ENCODE measurements at places on chromosomes 5 and 9.

DNA sequence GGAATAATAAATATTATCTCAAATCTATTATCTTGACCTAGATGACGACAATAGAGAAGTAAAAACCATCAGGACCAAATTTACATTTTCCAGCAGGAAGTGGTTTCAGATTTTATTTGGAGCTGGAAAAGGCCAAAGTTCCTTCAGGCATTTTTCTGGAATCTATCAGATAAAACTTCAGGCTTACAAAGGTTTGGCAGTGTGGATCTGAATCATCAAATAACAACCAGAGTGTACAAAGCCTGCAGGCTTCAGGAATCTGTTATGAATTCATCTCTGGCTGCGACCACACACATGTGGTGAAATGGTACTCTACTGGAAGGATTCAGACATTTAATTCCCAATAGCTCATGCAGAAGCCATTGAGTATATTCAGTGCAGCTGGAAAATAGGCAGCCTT, 726.4 kb upstream of the GRAMD2B start:
- DNase-seq, result no peak

GRCh38 chr9:112002847-112003457, 106.3 kb downstream of the UGCG start:
- no peak for DNase-seq

DNA sequence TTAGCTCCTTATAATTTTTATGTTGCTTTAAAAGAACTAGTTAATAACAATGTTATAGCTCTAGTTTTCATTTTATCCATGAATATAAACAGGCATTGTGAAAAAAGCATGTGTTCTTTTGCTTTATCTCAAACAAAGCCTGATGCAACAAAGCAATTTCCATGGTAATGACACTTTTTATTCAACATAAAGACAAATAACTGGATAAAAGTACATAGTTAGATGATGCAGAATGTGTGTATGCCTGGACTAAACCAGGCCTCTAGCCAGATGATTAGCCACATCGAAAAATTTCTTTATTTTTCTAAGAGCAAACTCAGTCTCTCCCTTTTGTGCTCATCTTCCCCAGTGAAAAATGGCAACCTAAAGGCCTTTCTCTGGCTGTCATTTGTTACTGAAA, 125.6 kb upstream of the TARS1 start:
- no peak for DNase-seq

DNA sequence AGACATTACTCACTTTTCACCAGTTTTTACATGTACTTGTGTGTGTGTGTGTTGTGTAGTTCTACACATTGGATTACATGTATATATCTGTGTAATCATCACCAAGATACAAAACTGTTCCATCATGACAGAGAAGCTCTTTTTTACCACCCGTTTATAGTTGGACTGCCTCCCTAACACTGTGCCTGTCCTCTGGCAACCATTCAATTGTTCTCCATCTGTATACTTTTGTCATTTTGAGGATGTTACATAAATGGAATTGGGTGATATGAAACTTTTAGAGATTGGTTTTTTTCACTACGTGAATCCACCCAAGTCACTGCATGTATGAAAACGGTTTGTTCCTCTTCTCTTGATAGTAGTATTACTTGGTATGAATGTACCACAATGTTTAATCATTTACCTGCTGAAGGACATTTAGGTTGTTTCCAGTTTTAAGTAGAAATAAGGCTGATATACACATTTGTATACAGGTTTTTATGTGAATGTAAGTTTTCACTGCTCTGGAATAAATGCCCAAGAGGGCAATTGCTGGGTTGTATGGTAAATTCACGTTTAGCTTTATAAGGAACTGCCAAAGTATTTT, 126.2 kb downstream of the MAPKAP1 start:
- DNase-seq, result no peak

GRCh38 chr9:20906326-20906725, 125.1 kb downstream of the HACD4 start:
- DNase-seq, result no peak

- no peak for DNase-seq
Measured at GRCh38 chr5:1746371-1747078, 53.1 kb downstream of the MRPL36 start.

DNA sequence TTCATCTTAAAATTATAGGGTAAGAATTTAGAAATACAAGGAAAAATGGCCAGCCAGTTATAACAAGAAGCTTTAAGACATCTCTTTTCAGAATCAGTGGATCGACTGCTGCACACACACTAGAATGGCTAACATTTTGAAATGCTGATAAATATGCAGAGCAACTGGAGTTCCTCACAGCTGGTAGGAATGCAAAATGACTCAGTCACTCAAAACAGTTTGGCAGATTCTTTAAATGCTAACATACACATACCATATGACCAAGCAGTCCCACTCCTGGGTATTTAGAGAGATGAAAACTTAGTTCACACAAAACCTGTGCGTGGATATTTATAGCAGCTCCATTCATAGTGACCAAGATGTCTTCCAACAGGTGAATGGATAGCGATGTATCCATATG, 23.2 kb upstream of the PSAT1 start:
- DNase-seq, result no peak

DNA sequence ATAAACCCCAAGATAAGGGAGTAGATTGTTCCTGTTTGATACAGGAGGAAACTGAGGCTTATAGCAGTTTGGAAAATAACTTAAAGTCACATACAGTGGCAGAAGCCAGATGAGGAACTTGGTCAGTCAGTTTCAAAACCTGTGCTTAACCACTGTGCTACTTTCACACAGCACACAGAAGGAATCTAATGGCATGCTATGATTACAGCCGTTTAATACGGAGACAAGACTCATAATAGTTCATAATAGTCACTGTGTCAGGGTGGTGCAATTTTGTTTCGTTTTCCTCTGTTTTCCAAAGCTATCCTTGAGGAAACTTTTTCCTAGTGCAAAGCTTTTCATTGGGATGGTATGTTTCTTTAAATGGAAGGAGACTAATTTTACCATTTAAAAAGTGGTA, 112.3 kb downstream of the GCNT1 start:
- DNase-seq, result no peak

DNA sequence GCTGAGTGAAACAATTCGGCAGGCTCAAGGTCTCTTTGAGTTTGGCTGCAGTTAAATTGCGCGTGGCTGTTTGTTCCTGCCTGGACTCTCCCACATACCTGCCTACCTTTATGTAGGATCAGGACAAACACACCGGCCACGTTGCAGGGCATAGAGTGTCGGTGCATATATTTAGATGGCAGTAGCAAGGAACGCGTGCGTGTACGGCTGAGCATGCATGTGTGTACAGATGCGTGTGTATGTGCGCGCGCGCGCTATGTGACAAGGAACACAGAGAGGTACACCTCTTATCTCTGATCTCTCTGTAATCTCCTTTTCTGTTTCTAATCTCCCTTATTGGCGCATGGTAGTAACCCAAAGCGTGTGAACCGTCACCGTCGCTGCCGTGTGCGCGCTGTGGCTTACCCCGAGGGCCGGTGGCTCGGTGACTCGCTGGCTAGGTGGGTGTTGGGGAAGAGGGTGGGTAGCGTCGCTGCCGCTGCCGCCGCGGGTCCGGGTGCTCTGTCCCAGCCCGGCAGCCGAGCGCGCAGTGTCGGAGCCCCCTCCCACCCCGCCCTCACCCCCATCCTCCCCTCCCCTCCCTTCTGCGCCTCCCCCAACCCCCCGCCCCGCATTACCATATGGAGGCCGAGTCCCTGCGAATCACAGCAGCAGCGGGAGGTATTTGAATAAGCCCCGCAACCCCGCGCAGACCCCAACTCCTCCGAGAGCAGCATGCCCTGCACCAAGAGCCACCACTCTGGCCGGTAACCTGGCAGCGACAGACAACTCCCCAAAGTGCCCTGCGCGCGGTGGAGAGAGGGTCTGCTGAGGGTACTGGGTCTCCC, 204.8 kb downstream of the MEF2C start:
- DNase-seq, result no peak

DNA sequence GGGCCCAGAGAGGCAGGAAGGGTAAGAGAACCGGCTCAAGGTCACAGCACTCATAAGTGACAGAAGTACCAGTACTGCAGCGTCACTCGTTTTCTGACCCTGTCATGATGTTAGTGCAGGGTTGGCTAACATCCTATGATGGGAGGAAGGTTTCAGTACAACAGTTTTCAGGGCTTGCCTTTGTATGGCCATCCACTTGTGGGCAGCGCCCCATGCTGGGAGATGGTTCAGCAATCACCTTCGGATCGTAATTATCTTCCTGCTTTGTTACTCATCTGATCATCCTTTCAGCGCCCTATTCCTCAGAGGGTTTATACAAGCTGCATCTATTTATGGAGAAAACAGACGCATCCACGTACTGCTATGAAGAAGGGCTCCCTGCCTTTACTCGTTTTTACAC, 2.4 kb downstream of the MAP1B start:
- DNase-seq, result peak; percentile 20

- DNase-seq, result no peak
Measured at GRCh38 chr5:52989025-52989780, at the start of gene ITGA2. Gene ITGA2, plus strand, starts transcription at chr5:52989352. Its CDS starts 117 bp downstream, at chr5:52989469.

DNA sequence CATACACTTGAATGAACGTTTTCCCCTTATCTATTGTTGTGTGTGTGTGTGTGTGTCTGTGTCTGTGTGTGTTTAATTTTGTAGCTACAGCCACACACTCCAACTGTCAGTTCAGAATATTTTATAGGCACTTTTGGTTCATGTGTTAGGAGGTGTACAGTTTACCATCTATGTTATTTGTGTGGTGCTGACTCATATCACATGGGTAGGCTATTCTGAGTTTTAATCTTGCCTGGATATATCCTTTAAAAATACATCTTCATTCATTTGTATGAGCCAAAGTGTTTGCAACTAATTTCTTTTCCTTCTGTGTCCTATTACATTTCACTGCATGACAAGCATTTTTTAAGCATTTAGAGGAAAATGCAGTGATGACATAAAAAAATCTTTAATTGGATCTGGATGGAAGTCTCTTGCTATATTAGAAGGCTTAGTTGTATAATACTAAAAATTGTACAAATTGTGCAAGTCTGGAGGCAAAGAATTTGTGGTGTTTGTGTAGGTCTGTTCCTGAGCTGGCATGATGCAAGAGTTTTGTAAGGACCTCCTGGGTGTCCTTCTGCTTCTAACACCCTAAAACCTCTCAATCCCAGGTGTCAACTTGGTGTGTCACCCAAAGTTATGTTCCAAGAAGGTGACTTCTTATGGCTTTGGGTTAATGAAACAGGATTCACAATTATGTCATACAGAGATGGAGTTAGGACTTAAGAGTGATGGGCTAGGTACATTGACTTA, 52.4 kb upstream of the HMHB1 start:
- no peak for DNase-seq

- DNase-seq, result no peak
Measured at GRCh38 chr5:170006021-170006420, 25.7 kb upstream of the INSYN2B start.

DNA sequence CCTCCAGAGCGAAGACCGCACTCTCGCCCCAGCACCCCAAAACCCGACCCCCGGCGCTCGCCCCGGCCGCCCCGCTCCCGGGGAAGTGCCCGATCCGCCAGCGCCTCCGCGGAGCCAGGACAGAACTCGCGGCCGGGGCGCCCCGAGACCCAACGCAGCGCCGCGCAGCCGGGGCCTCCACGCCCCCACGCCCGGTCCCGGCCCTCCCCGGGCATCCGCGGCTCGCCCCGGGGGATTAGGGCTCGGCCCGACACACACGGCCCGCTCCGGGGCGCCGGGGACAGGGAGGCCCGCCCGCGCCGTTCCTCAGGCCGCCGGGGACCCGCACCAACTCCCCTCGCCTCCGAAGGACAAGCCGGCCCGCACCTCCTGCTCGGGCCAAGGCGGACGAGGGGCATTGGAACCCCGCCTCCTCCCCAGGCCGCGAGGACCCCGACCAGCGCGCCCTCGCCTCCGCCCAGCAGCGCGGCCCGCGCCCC, 544 bp downstream of the FNBP1 start:
- DNase-seq, result peak; percentile 56

GRCh38 chr5:154465169-154465568, 12.9 kb downstream of the HAND1 start:
- no peak for DNase-seq

DNA sequence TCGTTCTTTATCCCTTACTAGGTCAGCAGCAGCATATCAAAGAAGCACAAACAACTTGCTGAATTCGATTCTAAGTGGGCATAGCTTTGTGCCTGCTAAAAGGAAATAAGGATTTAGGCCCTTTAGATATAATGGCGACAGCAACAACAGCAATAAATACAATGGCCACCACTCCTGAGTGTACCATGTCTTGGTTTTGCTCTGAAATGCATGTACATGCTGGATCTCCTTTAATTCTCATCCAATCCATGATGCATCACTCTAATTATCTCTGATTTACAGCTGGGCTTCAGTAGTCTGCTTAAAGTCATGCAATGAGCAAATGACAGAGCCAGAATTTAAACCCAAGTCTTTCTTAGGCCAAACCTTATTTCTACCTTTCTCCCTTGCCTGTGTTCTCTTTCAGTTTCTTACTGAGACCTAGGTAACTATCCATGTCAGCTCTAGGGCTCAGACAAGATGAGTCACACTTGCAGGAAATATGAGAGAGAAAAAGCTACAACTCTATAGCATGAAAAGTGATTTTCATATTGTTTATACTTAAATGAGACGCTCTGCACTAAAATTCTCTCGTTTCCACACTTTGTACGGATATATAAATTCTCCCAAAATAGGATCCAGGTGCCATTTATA, 111.8 kb downstream of the HMHB1 start:
- no peak for DNase-seq

DNA sequence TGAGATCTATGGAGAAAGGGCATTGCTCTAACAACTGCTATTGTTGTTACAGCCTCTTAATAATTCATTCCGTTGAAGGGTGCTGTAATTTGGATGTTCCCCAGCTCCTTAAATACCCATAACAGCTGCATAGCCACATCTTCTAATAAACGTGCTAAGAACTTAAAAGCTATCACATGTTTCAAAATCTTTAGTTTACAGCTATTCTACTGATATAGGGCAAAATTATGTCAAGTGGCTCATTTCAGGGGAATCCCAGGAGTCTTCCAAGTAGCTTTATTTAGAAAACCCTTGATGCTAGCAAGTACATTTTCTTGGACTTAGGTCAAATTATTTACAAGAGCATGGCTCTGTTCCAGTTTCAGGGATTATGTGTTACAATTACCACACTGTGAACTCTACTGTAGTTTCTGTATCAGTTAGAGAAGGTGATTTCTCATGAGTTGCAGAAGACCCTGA, 990.4 kb upstream of the ACO1 start:
- DNase-seq, result no peak

Data from anterior cingulate cortex (tissue), 58 donors.